ENCODE measurements at places on chromosomes 5 and 9.

DNA sequence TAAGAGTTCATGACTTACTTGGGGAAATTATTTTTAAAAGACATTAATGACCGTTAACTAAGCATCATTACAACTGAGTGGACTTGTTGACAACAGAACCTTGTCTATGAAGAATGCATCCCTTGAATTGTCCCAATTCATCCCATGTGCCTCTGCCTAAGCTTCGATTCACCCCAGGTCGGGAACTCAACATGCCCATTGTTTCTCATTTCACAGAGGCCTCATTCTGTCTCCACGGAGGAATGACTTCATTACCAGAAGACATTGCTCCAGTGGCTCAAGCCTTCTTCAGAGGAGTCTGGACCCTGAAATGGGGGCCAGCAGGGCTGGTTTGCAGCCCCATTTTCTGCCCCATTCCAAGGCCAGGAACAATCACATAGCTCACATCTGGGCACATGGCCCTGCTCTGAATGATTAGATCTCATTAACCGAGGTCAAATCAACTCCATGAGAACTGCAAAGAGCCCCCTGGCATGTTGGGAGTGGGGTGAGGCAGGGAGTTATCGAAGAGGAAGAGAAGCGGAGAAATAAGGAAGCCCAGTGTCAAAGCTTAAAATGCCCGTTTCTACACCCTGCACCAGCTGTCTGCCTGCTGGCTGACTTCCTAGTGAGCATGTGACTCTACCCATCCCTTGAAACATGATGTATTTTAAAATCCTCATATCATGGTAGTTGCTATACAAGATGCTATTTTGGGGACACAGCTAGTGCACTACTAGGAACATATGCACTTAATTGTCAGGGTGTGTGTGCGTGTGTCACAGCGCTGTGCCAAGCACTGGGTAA, 137.3 kb downstream of the LHFPL2 start:
- DNase-seq = no peak

DNA sequence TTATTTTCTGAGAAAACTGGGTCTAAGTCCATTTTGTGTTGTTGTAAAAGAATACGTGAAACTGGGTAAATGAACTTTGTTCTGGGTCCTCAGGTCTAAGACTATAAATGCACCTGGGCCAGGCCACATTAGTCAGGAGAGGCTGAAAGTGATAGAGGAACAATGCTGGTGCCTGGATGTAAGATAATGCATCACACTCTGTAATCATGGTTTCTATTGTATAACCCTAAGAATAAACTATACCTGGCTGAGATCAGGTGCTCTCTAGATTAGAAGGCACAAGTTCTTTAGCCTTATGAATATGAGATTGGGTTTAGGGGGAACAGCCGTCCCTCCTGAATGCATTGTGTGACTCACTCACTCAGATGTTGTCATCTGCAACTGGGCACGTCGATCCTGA, 675.5 kb downstream of the HTR1A start:
- DNase-seq = no peak

DNA sequence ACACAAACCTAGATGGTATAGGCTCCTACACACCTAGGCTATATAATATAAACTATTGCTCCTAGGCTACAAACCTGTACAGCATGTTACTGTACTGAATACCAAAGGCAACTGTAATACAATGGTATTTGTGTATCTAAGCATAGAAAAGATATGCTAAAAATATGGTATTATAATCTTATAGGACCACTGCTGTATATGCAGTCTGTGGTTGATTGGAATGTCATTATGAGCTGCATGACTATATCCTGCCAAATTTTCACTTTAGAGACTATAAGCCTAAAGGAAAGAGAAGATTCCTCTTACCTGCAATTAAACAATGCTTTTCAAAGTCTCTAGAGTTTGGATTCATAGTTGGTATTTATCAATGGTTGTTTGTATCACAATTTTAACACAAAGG, 24.7 kb upstream of the ACOT12 start:
- no peak for DNase-seq

- DNase-seq = peak; percentile 7
These were observed 77.9 kb downstream of the HMCN2 start for GRCh38 chr9:130343445-130343918.

DNA sequence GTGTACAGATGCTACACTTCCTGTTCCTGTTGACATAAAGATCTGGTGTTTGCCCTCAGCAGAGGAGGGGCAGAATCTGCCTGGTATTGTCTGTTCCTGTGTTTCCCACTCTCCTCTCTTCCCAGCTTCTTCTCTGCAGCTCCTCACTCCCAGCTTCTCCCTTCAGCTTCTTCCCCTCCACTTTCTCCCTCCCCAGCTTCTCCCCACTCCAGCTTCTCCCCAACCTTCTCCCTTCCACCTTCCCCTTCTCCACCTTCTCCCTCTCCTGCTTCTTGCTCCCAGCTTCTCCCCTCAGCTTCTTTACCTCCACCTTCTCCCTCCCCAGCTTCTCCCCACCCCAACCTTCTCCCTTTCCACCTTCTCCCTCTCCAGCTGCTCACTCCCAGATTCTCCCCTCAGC, 148.9 kb upstream of the IRX2 start:
- DNase-seq = no peak

DNA sequence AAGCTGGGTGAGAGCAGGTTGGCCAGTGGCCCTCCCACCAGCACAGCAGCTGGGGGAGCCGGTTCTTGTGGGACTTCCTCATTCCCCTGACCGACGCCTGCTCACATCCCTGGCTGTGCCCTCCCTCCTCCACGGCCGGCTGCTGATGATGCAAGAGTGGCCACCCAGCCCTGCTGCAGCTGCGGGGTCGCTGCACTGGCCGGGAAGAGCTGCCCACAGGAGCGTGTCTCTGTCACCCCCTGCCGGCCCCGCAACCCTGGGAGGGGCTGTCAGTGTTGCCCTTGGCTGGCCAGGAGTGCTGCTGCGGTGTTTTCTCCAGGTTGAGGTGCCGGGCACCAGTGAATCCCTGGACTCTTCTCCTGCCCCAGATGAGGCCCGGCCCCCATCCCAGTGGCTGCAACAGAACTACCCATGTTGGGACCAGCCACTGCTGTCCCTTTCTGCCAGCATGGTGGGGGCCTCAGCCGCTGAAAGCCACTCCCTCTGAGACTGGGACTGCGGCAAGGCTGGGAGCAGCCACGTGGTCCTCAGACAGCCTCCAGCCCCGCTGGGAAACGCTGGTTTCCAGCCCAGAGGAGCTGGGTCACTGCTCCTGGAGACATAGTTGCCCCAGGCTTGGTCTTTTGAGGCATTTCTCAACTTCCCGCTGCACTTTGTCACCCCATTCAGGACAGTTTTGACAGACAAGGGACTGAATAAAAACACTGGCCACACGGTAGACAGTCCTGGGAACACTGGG, 739 bp downstream of the CARD9 start:
- DNase-seq = no peak

DNA sequence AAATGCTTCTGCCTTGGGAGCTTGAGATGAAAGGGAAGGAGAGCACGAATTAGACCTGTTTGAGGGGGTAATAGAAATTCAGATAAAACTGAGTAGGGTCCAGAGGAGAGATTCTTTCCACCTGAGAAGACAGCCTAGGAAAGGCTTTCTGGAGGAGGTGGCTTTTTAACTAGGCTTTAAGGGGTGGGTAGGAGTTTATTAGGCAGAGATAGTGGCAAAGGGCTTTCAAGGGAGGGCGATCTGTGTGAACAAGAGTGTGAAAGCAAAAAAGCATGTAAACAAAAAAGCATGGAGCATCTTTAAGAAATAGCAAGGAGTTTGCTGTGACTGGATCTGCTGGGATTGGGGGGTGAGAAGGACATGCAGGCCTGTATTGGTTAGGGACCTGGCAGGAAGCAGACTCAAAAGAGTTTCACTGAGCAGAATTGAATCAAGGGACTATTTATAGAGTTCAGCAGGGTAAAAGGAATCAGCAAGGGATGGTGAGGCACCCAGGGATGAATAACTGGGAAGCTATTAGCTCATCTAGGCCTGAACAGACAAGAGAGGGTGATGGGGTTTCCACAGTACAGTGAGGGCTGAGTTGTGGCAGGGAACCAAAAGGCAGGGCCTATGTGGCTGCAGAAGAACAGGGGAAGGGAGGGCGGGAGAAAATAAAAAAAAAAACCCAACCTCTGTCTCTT, 18.8 kb downstream of the SLC1A1 start:
- no peak for DNase-seq

GRCh38 chr9:127292415-127292814, 27.8 kb downstream of the GARNL3 start:
- no peak for DNase-seq

DNA sequence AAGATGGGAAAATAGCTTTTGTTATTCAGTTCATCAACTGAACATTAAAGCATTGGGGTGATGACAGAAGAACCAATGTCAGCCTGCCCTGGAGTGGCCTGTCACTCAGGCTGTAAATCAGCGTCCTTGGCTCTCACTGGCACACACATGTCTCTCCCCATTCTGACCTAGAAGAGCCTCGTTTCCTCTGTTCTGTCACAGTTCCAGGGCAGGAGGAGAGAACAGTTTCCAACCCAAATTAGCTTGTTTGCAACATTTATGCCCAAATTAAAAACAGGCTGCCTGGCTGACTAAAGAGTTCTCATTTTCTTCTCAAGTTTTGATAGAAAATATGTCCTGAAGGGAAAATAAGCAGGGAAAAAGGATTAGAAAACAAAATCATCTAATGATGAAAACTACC, 520.1 kb downstream of the CHSY3 start:
- DNase-seq = no peak

- no peak for DNase-seq
These were observed 8.3 kb downstream of the ADAMTS12 start for GRCh38 chr5:33883482-33883881.

DNA sequence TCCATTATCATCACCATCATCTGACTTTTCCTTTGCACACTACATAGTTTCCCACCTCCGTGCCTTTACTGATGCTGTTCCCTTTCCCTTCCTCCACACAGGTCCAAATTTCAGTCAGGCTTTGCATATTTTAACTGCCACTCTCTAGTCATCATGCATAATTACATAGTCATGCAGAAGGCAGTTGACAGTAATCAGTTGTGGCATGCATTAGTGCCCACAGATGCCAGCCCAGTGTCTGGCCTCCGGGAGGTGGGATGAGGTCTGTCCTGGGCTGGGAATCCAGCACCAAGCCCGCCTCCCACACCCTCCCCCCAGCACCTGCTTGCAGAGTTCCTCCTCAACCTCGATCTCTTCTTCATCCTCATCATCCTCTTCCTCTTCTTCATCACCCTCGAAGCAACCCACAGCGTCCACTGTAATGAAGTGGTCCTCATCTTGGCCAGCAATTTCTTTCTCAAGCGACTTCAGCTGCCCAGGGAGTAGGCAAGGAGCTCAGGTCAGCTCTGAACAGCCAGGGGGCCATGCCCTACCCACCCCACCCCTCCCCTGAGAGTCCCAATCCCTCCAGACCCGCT, 8.8 kb downstream of the BBLN start:
- DNase-seq = no peak

GRCh38 chr5:172486451-172486850, 32.1 kb upstream of the SH3PXD2B start:
- DNase-seq = no peak

- DNase-seq = no peak
These were observed 64.9 kb downstream of the SERINC5 start for GRCh38 chr5:80190960-80191359.

DNA sequence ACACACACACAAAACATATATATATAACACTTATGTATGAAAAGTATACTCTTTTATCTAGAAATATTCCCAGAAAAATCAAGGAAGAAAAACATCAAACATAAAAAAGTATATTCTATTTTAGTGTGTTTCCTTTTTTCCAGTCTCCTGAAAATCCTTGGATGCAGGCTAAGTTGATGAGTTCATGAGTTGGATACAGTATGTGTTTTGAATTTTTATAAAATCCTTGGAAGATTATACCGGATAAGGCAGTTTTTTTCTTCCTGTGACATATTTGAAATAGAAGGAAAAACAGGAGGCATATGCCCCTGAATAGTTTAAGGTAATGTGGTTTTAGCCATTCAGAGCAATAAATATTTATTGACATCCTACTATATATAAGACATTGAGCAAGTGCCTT, 203.6 kb downstream of the SNX18 start:
- DNase-seq = no peak

- DNase-seq = no peak
These were observed 12.7 kb downstream of the SYK start for GRCh38 chr9:90814355-90814754.

DNA sequence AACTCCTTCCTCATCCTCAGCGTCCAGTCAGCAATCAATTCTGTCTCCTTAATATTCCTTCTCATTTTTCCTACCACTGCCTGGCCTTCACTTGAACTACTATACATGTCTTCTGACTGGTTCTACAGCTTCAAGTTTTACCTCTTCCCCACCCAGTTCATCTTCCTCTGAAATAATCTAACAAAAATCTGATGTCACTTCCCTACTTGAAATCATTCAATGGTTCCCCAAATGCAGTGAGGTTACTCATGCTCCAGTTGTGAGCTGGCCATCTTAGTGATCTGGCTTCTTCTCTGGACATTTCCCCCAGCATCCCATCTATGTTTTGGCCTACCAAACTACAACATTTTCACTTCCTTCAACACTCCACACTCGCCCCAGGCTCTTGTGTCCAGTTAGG, 14.9 kb upstream of the TMEM267 start:
- no peak for DNase-seq

DNA sequence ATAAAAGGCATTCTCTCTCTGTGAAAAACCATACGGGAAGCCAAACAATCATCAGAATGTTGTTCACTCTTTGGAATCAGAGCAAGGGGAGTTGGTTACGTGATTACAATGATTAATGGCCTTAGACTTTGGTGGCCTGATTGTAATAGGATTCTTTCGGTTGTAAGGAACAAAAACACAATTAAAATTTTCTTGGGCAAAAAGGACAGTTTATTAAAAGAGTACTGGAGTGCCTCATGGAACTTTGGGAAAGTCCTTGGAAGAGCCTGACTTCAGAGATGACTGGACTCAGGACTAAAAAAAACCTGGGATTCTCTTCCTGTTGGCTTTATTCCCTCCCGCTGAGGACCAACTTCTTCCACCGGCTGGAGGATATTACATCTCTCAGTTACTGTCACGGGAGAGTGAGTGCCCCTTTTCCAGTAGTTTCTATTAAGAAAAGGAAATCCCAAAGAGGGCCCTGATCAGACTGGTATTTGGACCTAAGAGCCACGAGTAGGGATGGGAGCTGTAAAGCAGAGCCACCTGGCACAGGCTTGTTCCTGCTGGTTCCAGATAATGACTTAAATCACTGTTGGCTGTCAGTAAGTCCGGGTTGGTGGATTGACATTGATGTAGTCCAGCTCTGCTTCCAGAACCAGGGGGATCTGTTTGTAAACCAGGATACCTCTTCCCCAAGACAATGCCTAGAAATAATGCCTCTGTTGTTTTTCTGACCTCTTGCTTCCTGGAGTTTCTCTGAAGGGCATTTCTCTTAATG, 53.9 kb downstream of the CFAP95 start:
- no peak for DNase-seq

DNA sequence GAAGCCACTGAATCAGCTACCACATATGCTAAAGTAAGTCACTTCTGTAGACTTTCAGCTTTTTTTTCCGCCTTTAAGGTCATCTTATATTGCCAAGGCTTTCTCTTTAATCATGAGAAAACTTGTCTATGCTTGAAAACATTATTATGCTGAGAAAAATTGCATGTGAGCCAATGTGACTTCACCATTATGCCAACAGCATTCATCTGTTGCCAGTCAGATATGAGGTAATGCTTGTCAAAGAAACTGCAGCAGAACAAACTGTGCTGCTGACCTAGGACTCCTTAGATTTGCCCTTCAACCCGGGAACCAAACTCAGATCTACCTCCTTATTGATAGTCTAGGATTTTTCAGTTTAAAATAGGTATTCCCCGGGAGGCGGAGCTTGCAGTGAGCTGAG, 34.3 kb downstream of the SLC44A1 start:
- DNase-seq = no peak

- no peak for DNase-seq
These were observed 5.9 kb downstream of the MATR3 start for GRCh38 chr5:139299486-139299885.
